H4 (cell line): ENCODE measurements at places on chromosomes 7 and 10. TPM values are rescaled to one million over a fixed set of nuclear protein-coding genes. Genes with fewer than 3 reads are reported as not detected.

HOXA9 gene
- 0.17 and 0.18 TPM in 2 replicates for total RNA-seq

MALRD1 gene
- total RNA-seq, result 0.16 TPM in 1 of 2 replicates, not detected in the other

TEX47 gene
- not detected in 2 replicates for total RNA-seq

- peak; percentile 47 for DNase-seq
Observed at GRCh38 chr7:14754631-14755030, 147.9 kb downstream of the DGKB start.

ADARB2 gene
- 0.21 TPM in 1 of 2 replicates, not detected in the other for total RNA-seq
